Activated T-cell treated with anti-CD3 and anti-CD28 coated beads, Interleukin-2, amount 50 U/mL, for 72 hours (primary cell): ENCODE measurements at places on chromosomes 4 and X. TPM values are rescaled to one million over a fixed set of nuclear protein-coding genes. Genes with fewer than 3 reads are reported as not detected.

Gene SAGE1
- not detected for total RNA-seq

Gene METTL14
- 55.7 TPM for total RNA-seq

Gene PF4V1
- not detected for total RNA-seq

Gene HDAC8
- total RNA-seq: 24.3 TPM

Gene TET2
- total RNA-seq: 43.1 TPM

Gene CNGA1
- total RNA-seq: 0.32 TPM

Gene GPR173
- total RNA-seq: 0.81 TPM

Gene TBC1D8B
- total RNA-seq: 0.50 TPM

Gene FAT1
- total RNA-seq: 0.36 TPM

Gene LDB2
- total RNA-seq: not detected

Gene NMU
- total RNA-seq: 0.82 TPM

Gene BTK
- total RNA-seq: 1.9 TPM

Gene LPAR4
- total RNA-seq: not detected

Gene SHROOM3
- total RNA-seq: 0.10 TPM

Gene OPHN1
- 0.12 TPM for total RNA-seq

Gene SLC34A2
- not detected for total RNA-seq

Gene GUF1
- total RNA-seq: 26.0 TPM

Gene NLGN4X
- total RNA-seq: 0.31 TPM

Gene LRCH2
- not detected for total RNA-seq

Gene MAGEB1
- not detected for total RNA-seq

Gene MEPE
- not detected for total RNA-seq

Gene ADH1B
- not detected for total RNA-seq

Gene POLR2B
- 115 TPM for total RNA-seq

Gene IRS4
- not detected for total RNA-seq

Gene DRP2
- total RNA-seq: 1.2 TPM

Gene F11
- total RNA-seq: not detected

Gene GAGE12F
- not detected for total RNA-seq

Gene ERVMER34-1
- not detected for total RNA-seq

Gene RAB41
- not detected for total RNA-seq

Gene SHISA3
- 0.23 TPM for total RNA-seq

Gene MAGEA6
- not detected for total RNA-seq

Gene SSX2B
- not detected for total RNA-seq

Gene EFNB1
- total RNA-seq: 5.1 TPM

Gene CORIN
- 0.29 TPM for total RNA-seq

Gene BRS3
- not detected for total RNA-seq

Gene PAGE4
- total RNA-seq: not detected

Gene MBNL3
- total RNA-seq: 15.7 TPM

Gene BEND4
- 0.53 TPM for total RNA-seq

Gene STOX2
- not detected for total RNA-seq

Gene LGI2
- total RNA-seq: not detected

Gene HERC5
- 49.9 TPM for total RNA-seq

Gene PLS3
- total RNA-seq: 1.3 TPM

Gene RASGEF1B
- total RNA-seq: 8.6 TPM

Gene DRD5
- total RNA-seq: not detected

Gene MTMR8
- total RNA-seq: 5.0 TPM

Gene NR0B1
- total RNA-seq: not detected
